Femur (tissue), 1 donor: ENCODE measurements at places on chromosomes 3 and 15.
A peak's percentile ranks its signal among the peaks of the same experiment; 100 is the strongest.

- no peak for DNase-seq
Observed at GRCh38 chr15:101198800-101199199, 53.0 kb downstream of the CHSY1 start.

GRCh38 chr3:60555686-60556354 lies 695.4 kb downstream of the FHIT start:
- DNase-seq: no peak

GRCh38 chr15:59406446-59406845 lies 31.5 kb upstream of the FAM81A start:
- DNase-seq: no peak

DNA sequence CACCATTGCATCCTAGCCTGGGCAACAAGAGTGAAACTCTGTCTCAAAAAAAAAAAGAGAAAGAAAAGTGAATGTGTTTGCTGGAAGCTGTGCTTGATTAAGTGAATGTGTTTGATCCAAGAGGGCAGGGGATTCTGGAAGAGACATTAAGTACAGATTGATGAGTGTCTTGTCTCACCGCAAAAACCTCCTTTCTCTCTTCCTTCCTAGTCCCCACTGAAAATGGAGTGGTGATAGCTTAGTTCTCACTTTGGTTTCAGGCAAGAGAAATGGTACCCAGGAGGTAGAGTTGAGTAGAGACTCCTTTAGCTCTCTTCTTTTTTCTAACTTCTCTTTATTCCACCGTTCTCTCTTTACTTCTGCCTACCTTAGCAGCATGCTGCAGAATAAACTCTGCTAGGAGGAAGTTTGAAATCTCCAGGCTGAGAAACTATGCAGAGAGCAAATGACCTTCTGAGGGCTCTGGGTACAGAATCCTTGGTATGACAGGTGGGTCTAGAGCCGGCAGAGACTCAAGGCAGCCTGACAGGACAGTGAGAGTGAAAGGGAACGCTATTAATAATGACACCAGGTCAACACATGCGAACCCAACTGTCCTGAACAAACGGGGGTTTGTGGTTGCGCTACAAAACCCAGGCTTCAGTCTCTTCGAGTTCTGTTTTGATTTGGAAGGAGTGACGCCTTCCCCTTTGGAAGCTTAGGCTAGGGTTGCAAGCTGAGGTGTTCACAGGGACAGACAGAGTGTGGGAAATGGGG lies 74.9 kb downstream of the SMAD3 start:
- no peak for DNase-seq

DNA sequence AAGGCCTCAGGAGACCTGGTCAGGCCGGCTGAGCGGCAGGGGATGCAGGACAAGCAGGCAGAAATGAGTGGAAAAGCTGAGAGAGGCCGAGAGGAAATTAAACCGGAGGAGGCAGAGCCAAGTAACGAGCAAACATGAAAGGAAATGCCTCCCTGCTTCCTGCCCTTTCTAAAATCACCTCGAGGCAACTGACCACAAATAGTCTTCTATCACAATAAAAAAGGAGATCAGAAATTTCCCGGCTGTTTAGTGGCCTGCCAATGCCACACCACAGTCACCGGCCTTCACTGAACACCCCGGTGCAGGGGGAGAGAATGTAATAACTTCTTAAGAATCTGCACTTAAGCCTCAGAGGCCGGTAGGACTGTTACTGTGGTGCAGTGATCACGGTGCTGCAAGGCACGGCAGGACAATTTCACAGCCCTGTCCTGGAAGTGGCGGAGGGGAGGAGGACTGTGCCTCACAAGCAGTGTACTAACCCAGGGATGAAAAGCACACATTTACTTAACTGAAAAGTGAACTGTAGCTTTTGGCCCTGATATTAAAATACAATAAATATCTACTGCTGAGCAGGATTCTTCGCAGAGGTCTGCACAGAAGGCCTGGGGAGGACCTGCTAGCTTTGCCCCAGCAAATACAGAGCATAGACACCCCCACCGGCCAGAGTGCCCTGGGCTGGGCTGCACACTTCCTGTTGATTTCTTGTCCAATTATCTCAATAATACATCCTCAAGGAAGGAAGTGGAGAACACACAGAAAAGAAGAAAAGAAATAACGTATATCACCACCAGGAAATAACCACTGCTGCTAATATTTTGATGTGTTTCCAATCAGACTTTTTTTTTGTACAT lies 183.5 kb upstream of the NSMCE3 start:
- DNase-seq: no peak

- DNase-seq: no peak
Observed at GRCh38 chr15:87850916-87851315, 405.6 kb downstream of the NTRK3 start.

GRCh38 chr3:66371432-66371831 lies 129.4 kb downstream of the LRIG1 start:
- DNase-seq: no peak

- DNase-seq: no peak
Observed at GRCh38 chr3:15591928-15592327, 9.4 kb downstream of the HACL1 start.

GRCh38 chr15:40953713-40954074 lies 423 bp downstream of the CHAC1 start:
- no peak for DNase-seq

- peak; percentile 93 for DNase-seq
Observed at GRCh38 chr3:194070634-194071409, 65.1 kb upstream of the HES1 start.

DNA sequence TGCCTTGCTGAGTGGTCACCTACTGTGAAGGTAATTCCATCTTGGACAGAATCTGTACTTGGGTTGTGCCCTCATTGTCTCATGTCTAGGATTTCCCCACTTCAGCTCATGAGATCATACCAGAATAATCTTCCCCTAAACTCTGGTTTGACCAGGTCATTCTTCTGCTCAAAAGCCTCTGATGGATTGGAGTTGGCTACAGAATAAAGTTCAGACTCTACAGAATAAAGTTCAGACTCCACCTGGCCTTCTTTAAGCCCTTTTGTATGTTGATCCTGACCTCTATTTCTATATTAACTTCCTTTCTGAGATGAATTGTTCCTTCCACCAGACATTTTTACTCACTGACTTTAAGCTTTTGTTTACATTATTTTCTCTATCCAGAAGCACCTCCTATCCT lies 6.4 kb upstream of the GLCE start:
- DNase-seq: no peak

DNA sequence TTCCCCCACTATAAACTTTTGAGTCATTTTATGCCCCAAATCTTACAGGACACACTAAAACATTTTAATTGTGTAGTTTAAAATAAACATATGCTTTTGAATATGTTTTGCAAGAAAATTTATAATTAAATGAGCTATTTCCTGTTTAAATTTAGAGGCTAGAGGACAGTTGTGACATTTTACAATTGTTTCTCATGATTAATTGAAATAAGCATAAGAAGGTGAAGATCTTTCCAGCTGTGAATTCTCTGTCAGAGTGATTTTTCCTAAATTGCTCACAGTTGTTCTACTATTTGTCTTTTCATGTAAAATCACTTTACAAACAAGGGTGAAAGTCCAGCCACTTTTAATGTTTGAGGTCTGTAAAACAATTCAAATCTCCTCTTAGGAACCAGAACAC lies 892.3 kb downstream of the CADM2 start:
- DNase-seq: no peak

DNA sequence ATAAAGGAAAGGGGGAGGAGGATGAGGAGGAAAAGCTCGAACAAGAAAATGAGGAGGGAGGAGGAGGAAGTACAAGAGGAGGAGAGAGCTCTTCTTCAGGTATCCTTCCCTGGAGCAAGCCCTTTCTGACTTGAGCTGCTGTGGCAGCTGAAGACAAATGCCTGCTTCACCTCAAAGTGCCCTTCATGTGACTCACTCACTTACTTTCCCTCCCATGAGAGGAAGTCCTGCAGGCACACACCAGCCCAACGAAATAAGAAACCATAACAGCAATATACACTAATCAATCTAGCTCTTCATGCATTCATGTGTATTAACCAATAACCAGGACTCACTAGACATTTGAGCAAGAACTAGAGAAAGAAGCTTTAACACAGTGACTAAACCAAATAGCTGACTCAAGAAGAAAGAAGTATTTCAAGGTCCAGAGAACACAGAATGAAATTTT lies 251.9 kb downstream of the IGSF11 start:
- no peak for DNase-seq

GRCh38 chr3:179304605-179305004 lies 18.2 kb upstream of the ZNF639 start:
- no peak for DNase-seq

- no peak for DNase-seq
Observed at GRCh38 chr15:73751511-73751898, 1.6 kb downstream of the INSYN1 start.

- no peak for DNase-seq
Observed at GRCh38 chr15:89356634-89357298, 22.1 kb upstream of the POLG start.

GRCh38 chr15:63022181-63022580 lies 20.4 kb upstream of the TPM1 start:
- no peak for DNase-seq

- peak; percentile 36 for DNase-seq
Observed at GRCh38 chr3:134846911-134847317, 51.9 kb downstream of the EPHB1 start.

DNA sequence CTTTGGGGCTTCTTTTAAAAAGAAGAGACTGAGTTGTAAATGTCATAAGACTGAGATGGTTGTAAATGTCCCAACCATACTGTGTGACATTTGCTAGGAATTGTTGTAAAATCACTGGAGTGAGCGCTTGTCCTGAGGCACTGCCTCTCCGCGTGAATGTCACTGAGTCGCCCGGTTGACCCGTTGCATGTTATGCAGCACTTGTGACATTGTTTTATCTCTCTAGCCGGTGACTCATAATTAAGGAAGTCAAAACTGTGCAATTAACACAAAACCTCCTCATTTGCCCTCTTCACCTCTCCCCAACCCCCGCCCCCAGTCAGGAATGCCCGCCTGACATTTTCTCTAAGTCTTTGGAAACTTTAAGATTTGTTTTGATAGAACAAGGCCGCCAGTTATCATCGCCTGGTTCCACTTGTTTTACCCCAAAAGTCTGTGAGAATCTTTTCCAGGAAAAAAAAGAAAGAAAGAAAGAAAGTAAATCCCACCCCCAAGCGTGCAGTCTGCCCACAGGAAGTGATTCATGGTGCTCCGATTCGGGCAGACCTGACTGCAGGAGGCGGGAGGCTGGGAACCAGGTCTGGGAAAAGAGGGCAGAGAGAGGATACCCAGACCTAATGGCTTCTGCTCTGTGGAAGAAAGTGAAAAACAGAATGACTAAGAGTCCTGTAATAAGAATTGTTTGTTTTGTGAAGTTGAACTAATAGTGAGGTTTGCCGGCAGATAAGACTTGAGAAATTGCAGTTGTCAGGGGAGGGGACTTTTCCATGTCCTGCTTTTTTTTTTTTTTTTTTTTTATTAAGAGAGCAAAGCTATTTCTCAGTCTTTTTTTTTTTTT lies 84.8 kb downstream of the SMAD3 start:
- peak; percentile 51 for DNase-seq

DNA sequence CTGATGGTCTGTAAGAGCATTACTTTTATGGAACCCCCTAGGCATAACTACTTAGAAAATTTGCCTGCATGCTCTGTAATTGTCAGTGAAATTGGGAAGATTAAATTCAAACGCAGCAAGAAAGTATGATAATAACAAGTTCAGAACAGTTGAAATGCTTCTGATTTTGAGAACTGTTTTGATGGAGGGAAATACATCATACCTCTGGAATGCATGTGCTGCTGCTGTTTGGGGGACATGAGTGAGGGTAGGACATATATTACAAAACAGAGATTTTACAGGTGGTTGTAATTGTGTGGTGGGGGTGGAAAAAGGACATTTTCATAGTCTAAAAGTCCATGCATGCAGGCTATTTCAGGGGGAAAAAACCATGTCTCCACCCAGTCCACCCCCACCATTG lies 135.0 kb upstream of the DPH6 start:
- no peak for DNase-seq

DNA sequence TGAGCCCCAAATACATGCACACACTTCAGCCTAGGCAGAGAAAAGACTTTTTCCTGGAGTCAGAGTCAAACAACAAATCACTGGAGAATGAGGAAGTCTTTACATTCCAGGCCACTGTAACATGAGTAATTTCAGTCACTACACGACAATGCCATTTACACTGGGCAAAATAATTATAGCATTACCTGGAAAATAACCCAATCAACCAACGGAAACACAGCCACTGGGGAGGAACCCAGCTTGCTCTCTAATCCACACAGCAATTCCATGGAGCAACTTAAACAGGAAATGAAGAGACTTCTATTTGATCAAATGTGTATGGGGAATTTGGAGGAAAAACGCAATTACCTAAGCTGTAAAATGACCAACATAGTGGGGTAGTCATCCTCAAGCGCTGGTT lies 15.2 kb downstream of the FSTL1 start:
- DNase-seq: no peak

DNA sequence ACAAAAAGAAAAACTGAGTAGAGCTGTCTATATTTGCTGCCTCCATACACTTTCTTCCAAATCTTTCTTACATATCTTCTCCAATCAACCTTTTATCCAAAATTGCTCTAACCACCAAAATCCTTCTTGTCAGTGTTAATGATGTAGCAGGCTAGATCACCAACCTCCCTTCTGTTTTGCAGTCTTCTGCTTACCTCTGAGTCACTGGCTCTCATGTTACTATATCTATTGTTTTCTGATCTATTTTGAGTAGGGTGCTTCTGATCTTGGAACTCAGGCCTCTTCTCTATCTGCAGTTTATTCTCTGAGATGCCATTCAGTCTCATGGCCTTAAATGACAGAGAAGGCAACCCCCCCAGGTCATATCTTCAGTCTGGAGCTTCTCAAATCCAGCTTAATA lies 26.3 kb upstream of the AADAC start:
- no peak for DNase-seq

GRCh38 chr3:129688271-129688895 lies 81.9 kb upstream of the PLXND1 start:
- DNase-seq: peak; percentile 83

DNA sequence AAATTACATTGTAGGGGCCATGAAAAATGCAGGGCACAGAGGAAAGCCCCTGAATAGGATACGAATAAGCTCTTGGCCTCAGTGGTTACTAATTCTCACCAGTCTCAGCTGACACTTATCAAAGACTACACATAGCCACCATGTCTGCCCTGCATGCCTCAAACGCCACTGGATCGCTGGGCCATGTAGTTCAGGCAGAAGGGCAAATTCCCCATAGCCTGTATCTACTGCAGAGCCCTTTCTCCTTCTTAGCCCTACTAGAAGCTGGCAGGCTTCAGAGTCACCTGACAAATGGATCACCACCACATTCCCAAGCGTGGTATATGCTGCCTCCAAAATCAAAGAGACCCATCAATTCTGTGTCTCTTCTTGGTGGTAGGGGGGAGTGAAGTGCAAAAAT lies 177.4 kb downstream of the MINAR1 start:
- no peak for DNase-seq

- DNase-seq: no peak
Observed at GRCh38 chr3:65052101-65052500, 364.3 kb upstream of the ADAMTS9 start.
